ENCODE measurements at places on chromosomes 12 and 14.

- no peaks in the 10 kb centered on the region for H3K36me3 ChIP-seq
- no peaks in the 10 kb centered on the region for H3K27me3 ChIP-seq
- peaks cover 5% of the 10 kb centered on the region for H3K4me1 ChIP-seq
- H3K4me3 ChIP-seq, result no peak overlapping the region
- H3K27ac ChIP-seq, result no peak overlapping the region
Measured at GRCh38 chr14:92935446-92935845, 12.5 kb downstream of the CHGA start.

GRCh38 chr14:38410442-38410841 lies 154.5 kb upstream of the CLEC14A start:
- no peaks in the 10 kb centered on the region for H3K4me1 ChIP-seq
- H3K27ac ChIP-seq, result no peak overlapping the region
- no peaks in the 10 kb centered on the region for H3K27me3 ChIP-seq
- no peak overlapping the region for H3K4me3 ChIP-seq
- no peaks in the 10 kb centered on the region for H3K36me3 ChIP-seq

DNA sequence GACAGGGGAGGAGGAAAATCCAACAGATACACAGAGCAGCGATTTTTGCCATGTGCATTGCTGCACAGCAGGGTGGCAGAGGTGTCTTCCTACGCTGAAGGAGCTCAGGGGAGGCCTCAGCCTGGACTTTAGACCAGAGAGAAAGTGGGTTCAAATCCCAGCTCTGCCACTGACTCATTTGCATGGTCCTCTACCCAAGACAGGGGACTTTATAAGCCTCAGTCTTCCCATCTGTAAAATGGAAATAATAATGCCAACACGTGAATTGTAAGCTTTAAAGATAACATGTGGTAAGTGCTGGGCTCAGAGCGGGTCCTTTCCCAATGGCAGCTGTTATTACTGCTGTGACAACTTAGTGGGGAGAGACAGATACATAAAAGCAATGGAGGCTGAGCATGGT lies 62.0 kb downstream of the MAP1LC3B2 start:
- no peaks in the 10 kb centered on the region for H3K36me3 ChIP-seq
- H3K27me3 ChIP-seq, result no peaks in the 10 kb centered on the region
- no peaks in the 10 kb centered on the region for H3K4me1 ChIP-seq
- H3K4me3 ChIP-seq, result no peak overlapping the region

- no peaks in the 10 kb centered on the region for H3K27me3 ChIP-seq
- no peaks in the 10 kb centered on the region for H3K4me1 ChIP-seq
- no peaks in the 10 kb centered on the region for H3K36me3 ChIP-seq
- H3K27ac ChIP-seq, result no peak overlapping the region
- DNase-seq, result no peak
Measured at GRCh38 chr12:14751986-14752385, 51.3 kb downstream of the WBP11 start.

Measured in vagina (tissue), 2 donors.